ENCODE measurements at places on chromosomes 11 and 22.

GRCh38 chr11:126815111-126815510, 185.5 kb downstream of the KIRREL3 start:
- DNase-seq, result no peak

GRCh38 chr11:116229236-116229970, 543.4 kb downstream of the BUD13 start:
- no peak for DNase-seq

DNA sequence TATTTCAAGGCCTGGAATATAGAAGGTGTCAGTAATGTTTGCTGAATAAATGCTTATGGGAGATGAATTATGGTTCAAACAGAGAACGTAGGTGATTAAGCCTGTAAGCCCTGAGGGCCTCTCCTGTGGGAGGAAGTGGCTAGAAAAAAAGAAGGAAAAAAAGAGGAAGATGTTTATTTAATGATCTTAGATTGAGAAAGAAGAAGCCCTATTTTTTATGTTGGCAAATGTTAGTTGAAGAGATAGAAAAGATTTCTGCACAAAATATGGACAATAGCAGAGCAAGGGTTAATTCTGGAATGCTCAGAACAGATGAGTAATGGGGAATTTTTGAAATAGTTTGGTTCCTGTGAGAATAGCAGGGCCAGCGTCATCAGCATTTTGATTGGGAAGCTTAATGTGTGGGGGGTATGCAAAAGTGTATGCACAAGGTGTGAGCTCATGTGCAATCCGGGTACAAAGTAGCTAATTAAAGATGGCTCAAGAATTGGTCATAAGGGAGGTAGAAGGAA, 95.7 kb downstream of the TEAD1 start:
- no peak for DNase-seq

DNA sequence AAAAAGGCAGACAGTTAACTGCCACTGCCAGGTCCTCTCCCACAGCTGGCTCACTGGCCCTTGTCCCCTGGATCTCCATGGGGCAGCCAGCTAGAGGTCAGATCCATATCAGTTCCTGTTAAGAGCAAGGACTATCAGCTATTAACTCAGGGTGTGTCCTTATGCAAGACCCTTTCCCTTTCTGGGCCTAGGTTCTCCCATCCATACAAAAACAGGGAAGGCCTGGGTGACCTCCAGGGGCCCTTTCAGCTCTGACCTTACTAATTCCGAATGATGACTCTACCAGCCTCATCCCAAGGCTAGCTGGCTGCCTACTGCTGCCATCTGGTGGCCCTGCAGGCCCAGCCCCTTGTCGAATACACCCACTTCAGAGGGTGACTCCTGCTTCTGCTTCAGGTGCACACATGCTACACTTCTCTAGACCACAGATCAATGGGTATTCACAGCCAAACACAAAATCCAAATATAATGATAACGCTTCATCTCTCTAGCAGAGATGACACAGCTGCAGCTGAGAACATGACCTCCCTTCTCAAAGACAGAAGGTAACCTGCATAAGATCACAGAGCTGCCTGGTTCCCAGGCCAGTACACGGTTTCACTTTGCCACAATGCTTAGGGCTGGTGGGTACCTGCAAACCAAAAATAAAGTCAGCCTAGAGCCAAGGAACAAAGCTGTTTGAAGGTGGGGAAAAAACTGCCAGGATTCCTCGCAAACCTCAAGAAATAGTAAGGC, 34.1 kb downstream of the SERGEF start:
- no peak for DNase-seq

DNA sequence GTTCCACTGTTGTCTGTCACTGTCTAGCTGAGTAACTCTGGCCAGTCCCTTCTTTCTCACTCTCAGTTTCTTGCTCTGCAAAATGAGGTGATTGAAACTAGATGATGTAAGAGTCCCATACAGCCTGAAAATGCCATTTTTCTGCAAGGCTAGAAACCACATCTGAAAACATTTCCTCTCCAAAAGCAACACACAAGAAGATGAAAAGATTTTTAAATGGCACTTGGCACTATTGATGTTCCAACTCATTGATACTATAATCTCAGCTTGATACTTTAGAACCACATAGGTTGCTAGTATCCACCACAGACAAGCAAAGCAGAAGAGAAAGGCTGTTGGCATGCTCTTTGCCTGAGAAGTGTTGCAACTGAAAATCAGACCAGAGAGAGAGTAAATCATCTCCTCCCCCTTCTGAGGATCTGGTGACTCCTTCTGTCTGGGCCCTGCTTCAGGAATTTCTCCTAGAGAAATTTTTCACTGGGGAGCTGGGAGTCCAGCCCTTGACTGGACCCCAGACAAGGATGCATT, 1217.9 kb downstream of the LRRC4C start:
- DNase-seq, result no peak
